Anterior cingulate cortex (tissue), 58 donors: ENCODE measurements at places on chromosomes 16 and 17.

DNA sequence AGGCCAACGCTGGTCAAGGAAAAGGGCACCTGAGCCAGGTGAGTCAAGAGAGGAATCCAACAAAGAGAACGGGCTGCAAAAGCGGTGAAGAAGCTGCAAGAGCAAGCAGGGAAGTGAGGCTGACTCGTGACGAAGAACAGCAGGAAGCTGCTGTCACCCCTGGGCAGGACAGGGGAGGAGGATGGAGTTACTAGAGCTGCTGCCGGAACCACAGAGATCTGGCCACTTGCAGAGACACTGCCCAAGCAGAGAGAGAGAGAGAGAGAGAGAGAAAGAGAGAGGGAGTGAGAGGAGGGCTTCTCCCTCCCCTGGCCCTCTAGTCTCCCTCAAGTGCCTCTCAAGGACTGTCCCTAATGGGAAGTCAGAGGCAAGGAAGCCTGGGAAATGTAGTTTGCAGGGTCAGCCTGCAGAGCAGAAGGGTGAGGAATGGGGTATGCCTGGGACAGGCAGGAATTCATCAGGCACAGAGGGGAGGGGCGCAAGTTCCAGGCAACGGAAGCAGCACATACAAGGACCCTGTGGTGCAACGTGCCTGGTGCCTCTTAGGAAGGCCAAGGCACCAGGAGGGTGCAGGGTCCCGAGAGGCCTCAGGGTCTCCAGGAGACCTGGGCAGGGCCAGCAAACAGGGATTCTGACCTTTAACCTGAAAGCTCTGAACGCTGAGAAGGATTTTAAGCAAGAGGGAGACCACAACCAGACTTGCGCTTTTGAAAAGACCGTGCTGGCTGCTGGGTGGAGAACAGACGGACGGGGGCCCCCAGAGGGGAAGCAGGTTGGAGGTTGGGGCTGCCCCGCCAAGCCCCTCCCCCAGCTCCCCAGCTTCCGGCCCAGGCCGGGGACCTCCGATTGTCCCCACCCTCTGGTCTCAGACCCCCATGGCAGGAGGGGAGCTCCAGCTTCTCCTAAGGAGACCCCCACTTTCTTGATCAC, 45.8 kb upstream of the CIBAR2 start:
- no peak for DNase-seq

DNA sequence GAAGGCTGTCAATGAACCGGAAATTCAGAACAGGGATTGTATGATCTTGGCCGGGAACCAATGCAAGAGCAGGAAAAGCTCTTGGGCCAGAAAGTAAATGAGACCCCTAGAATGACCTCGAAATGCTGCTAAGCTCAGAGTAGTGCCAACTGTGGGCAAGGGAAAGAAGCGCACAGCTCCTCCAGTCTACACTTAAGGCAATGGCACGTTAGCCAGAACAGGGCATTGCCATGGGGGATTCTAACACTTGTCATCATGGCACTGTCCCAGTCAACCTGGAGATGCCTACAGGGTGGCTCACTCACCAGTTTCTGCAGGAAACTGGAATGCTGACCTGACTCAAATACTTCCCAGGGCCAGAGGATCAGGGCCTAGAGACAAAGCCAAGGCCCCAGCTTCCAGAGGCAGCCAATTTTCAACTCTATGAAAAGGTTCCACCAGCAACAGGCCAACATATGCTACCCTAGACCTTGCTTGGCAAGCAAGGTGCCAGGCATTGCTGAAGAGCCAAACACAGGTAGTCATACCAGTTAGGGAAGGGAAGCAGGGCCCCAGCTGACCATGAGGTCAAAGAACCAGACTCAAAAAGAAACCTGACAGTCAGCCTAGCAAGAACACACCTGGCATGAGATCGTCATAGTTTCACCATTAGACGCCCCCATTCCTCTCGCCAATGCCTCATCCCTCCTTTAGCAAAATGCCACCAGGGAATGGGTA, 34.9 kb downstream of the ARHGAP17 start:
- DNase-seq, result no peak

DNA sequence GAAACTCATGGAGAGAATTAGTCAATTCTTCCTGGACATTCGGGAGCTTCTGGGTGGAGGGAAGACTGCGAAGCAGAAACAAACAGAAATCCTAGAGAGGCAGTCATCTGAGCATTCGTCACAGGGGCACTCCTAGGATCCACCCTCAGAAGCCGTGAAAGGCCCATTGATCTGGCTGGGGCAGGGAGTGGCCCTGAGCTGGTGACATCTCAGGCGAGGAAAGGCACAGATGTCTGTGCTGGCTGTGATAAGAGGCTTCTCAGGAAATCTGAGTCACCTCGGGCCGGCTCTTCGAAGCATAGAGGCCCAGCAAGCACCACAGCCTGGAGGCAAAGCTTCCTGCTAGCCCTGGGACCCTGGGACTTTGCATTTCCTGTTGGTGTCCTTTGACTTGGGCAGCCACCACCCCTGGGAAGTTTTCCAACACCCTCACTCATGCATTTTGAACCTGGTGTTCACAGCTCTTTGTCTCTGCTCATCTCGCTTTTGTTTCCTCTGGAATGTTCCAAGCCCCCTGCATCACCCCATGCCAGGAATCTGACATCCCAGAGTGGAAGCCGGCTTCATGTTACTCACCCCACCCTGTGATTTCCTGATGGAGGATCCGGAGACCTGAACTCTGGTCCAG, 23.3 kb upstream of the CDRT4 start:
- peak; percentile 47 for DNase-seq

DNA sequence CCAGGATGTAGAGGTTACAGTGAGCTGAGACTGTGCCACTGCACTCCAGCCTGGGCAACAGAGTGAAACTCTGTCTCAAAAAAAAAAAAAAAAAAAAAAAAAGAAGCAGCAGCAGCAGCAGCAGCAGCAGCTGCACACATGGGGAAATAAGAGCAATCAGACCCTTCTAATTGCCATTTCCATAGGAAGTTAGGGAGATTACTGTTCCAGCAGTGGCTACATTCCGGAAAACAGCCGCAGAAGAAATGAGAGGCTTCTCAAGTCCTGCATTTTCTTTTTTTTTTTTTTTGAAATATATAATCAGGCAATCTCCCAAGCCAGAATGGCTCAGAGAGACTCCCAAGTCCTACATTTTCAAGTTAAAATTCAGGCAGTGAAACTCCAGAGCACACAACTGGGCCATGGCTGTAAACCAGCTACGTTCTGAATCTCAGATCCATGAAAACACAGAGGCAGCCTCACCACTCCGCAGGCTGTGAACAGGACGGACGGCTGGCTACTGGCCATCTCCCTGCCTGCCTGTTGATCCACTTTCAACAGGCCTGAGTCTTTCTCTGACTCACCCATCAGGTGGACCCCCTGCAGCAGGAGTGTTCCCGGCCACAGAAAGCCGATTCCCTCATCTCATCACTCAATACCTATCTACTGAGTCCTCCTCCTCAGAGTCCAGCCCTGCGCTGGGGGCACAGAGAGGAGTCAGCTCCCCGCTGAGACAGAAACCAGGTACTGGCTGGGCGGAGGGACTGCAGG, 15.0 kb downstream of the TRPV1 start:
- peak; percentile 59 for DNase-seq

DNA sequence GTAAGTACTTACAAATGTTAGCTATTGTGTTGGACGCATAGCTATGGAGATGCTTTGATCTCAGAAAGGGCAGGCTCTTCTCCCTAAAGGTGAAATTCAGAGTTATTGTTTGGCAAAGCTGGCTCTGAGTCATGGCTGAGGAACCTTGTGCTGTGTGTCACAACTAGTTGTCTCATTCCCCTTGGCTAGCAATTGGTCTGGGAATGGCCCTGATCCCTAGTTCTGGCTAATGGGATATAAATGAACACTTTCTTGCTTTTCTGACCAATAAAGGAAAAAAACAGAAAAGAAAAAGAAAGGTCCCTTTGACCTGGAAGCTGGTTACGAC, 210.6 kb downstream of the MAP2K4 start:
- DNase-seq, result no peak

DNA sequence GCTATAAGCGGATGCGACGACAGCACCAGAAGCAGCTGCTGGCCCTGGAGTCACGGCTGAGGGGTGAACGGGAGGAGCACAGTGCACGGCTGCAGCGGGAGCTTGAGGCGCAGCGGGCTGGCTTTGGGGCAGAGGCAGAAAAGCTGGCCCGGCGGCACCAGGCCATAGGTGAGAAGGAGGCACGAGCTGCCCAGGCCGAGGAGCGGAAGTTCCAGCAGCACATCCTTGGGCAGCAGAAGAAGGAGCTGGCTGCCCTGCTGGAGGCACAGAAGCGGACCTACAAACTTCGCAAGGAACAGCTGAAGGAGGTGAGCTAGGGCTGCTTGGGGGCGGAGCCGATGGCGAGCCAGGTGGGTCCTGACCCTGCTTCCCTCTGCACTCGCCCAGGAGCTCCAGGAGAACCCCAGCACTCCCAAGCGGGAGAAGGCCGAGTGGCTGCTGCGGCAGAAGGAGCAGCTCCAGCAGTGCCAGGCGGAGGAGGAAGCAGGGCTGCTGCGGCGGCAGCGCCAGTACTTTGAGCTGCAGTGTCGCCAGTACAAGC, 10.1 kb downstream of the HIRIP3 start:
- DNase-seq, result no peak

DNA sequence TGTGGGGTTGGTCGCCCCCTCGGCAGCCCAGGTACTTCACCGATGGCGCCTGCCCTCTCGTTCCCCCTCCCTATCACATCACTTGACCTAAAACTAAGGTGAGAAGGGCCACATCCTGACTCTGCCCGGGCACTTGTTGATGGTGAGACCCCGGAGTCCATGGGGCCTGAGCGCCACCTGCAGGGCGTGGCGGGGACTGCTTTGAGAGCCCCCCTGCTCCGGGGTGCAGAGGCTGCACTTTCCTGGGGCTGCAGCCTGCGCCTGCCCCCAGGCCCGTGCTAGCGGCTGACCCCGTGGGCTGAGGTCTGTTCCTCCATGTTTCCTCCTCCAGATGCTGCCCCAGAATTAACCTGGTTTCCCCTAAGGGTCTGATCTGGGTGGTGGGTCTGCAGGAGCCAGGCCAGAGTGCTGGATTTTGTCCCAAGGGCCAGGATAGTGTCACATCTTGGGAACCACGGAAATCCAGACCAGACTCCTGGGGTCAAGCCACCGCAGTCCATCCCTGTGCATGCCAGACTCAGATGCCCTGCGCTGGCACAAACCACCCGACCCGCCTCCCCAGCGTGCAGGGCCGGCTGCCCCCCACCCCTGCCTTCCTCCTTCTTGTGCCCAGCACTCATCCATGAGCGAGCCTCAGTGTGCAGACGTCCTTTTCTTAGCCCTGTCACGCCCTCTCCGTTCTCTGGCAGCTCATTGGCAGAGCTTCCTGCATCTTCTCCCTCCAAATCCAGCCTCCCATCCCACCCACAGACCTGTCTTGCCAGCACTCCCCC, 2.7 kb downstream of the NDUFAF8 start:
- peak; percentile 34 for DNase-seq

- DNase-seq, result no peak
These were observed 78.8 kb downstream of the ZFHX3 start for GRCh38 chr16:72969146-72969545.

GRCh38 chr16:76195056-76195455, 82.1 kb upstream of the CNTNAP4 start:
- DNase-seq, result no peak

DNA sequence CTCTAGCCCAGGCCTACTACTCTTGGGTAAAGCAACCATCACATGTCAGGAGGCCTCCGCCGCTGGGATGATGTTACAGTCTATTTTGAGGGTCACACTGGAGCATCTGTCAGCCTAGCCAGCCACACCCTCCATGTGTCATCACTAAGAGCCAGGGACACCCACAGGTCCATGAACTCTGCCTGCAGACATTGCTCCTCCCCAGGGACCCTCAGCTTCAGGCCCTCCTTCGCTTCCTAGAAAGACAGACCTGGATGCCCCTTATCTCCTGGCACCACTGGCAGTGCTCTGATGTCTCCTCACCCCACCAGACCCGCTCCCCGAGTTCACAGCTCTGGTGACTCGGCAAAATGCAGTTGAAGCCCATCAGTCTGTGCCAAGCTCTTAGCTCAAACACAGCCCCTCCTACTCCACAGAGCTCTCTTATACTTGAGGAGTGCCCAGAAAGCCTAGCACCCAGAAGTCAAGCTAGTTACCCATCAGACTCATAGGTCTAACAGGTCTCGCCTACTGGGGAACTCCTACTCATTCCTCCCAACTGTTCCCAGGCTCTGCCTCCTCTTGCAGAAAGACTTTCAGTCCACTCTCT, 5.9 kb downstream of the RANBP10 start:
- DNase-seq, result no peak

DNA sequence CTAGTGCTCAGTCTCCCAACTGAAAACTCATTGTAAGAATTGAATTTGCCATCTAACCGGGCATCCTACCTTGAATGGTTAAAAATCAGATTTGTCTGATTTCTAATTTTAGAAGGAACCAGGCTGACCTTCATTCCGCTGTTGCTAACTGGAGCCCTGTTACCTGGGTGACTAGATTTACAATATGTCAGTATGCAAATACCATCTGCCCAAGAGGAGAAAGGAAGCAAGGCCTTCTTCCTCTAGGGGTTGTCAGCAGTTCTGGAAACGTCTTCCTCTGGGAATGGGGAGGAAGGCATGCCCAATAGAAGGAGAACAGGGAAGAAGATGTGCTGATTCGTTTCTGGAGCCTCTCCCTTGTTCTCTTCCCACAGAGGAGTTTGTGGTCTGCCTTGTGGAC, 137.9 kb downstream of the PITPNC1 start:
- no peak for DNase-seq

DNA sequence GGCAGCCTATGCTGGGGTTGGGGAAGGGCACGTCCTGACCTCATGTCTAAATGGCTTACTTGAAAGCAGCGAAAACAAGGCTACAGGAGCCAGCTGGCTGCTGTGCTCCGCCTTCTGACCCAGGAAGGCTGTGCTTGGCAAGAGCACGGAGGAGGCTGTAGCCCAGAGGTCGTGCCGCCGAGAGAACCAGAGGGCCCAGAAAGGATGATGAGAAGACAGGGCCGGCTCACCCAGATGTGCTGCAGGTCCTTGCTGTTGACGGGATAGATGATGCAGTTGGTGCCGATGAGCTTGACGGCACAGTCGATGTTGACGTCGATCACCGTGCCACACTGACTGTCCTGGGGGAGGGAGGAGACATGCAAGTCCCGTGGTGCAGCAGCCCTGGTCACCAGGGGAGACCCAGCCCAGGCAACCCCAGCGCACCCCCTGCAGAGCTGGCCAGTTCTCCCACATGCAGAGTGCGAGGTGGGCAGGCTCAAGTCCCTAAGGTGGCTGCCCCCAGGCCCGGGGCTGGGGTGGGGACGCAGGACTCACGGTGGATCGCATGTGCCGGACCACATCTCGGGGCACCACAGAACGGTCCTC, 20.7 kb downstream of the SPHK1 start:
- no peak for DNase-seq

DNA sequence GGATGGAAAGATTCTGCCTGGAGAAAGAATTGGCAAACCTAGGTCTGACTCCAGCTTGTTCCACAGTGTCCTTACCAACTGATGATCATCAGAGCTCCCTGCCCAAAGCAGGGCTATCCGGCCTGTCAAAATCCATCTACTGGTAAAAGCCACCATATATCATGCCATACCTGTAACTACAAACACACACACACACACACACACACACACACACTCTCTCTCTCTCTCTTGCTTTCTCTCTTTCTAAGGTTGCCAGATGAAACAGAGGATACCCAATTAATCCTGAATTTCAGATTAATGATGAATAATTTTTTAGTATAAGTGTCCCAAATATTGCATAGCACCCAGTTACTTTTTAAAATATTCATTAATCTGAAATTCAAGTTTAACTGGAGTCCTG, 1.5 kb upstream of the MMP28 start:
- DNase-seq, result no peak
